Amniotic epithelial cell (primary cell): ENCODE measurements at places on chromosomes 5 and 9.
A peak's percentile ranks its signal among the peaks of the same experiment; 100 is the strongest.

DNA sequence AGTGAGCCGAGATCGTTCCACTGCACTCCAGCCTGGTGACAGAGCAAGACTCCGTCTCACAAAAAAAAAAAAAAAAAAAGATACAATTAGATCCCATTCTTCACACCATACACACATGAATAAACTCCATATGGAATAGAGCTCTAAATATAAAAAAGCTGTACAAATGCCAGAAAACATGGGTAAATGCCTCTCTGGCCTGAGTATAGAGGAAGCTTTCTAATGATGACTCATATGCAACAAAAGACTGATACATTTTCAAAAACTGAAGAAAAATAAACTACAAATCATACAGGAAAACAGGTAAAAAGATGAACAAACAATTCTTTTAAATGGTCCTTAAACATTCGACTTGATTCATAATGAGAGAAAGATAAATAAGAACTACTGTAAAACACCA lies 8.6 kb downstream of the ZFP62 start:
- no peak for DNase-seq

GRCh38 chr9:104417296-104417695 lies 86.8 kb upstream of the OR13F1 start:
- DNase-seq = peak; percentile 1

DNA sequence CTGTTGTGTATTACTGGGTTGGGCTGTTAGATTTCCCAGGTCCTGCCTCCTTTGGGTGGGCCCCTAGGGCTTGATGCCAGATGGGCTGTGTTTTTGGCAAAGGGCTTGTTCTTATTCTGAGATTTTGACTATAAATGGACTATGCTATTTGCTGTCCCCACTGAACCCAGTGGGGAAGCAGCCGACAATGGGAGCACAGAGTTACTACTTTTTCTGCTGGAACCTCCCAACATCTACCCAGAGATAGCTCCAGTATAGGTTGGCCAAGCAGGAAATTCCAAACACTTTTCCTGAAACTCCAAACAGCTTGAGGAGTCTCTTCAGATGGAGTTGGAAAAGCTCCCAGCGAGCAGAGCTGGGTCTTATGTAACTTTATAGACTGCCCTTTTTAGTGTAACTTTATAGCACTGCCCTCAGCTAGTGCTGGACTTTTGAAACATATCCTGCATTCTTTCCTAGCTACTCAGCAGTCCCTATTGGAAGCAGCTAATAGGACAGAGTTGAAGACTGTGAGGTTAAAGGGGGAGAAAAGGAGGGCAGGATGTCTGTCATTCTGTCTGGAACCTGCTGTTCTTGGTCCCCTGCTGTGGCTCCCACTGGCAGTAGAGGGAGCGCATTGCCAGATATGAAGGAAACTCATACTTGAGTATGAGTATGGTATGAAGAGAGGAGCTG lies 21.0 kb downstream of the RUSC2 start:
- peak; percentile 92 for DNase-seq

- DNase-seq = no peak
Measured at GRCh38 chr9:83651558-83651957, 28.6 kb downstream of the IDNK start.

GRCh38 chr5:178333821-178334481 lies 101.3 kb upstream of the PHYKPL start:
- no peak for DNase-seq
